ENCODE measurements at places on chromosomes 1 and 21.

DNA sequence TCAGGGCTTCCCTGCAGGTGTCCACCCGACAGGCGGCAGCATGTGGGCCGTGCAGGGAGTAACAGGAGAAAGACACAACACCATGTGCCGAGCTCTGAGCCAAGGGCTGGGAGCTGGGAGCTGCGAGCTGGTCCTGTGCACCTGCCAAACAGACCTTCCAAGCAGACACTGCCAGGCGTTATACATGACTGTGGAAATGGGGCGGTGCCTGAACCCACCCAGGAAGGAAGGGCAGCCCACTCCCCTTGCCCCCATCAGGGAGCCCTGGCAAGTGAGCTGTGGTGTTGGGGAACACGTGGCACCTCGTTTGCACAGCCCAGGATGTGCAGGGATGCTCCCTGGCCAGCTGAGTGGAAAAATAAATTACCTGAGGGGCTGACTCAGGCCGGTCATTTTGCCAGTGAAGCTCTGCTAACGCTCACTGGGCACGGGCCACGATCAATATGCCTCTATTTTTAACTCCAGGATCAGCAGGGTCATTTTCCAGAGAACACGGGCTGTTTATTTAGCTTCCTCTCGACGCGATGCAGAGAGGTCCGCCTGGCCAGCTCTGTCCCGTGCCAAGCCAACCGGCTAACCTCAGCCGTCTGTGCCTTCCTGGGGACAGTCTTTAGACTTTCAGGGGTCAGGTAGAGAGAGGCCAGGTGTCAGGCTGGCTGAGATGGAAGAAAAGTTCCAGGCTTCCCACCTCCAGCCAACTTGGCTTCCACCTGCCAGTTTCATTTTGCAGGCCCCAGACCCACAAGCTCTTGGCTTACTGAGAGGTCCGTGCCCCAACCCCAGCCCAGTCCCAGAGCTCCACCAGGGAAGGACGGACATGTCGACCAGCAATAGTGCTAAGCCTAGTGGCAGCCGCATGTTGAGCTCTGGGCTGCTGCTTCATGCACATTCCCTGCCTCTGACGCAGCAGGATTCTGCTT is 196.7 kb upstream of the VAMP3 start:
- peak; percentile 62 for DNase-seq

- peak; percentile 76 for DNase-seq
These were observed 49.0 kb downstream of the SIM2 start for GRCh38 chr21:36747815-36748383.

- DNase-seq: peak; percentile 69
These were observed 22.1 kb upstream of the TDRD10 start for GRCh38 chr1:154479764-154480421.

GRCh38 chr1:19388980-19389379 is 76.9 kb downstream of the SLC66A1 start:
- DNase-seq: no peak

DNA sequence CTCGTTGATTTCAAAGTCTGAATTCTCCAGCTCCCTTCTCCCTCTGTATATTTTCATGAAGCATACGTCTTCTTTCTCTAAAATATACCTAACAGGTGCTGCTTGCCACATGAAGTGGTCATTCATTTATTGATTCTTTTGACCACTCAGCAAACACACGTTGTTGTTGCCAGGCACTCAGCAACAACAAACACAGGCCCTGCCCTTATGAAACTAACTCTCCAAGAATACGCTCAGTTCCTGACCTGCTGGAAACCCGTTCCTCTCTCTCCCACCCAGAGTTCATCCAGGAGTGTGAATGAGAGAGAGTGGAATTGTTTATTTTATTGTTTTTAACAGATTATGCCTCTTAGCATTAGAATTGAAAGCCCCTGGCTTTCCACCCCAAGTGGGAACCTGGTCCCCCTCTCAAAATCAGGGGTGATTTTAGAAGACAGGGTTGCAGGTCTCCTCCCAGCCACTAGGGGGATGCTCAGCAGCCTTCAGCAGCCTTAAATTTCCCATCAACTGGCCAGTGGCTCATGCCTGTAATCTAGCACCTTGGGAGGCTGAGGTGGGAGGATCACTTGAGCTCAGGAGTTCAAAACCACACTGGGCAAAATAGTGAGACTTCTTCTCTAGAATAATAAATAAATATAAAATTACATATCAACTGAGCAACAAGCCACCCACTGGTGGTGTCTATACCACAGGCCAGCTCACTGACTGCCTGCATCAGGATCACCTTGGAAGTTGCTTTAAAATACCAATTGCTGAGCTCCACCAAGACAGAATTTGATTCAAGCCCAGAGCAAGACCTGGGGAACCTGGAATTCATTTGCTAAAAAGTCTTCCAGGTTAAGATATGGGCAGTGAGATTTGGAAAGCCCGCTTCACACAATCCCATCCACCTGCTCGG is 181.0 kb upstream of the KLHDC7A start:
- peak; percentile 71 for DNase-seq

- DNase-seq: no peak
These were observed 107.2 kb downstream of the PRDM2 start for GRCh38 chr1:13807209-13807608.

DNA sequence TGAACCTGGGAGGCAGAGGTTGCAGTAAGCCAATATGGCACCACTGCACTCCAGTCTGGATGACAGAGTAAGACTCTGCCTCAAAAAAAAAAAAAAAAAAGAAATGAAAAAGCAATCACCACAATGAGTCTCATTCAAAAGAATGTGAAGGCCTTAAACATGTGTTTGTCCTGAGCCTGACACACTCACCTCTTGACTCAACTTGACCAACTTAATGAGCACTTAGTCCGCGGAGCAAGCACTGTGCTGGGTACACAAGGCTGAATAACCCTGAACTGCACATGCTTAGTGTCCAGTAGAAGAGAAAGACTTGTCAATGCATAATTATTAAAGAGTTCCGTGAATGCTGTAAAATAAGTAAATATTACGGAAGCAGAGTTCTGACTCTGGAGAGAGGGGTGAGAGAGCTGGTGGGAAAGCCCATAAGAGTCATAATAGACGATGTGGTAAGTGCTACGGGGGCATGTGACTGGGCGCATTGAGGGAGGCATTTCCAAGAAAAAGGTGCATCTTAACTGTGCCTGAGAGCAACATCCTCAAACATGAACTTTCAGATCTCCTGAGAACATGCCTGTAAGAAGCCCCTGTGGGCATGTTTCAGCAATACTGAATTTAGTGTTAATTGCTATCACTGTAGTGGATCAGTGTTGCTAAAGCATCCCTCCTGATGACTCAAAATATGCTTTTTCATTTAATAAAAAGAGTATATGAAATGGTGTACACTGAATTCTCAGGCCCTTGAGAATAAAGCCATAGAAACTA is 27.2 kb downstream of the MCOLN2 start:
- no peak for DNase-seq

DNA sequence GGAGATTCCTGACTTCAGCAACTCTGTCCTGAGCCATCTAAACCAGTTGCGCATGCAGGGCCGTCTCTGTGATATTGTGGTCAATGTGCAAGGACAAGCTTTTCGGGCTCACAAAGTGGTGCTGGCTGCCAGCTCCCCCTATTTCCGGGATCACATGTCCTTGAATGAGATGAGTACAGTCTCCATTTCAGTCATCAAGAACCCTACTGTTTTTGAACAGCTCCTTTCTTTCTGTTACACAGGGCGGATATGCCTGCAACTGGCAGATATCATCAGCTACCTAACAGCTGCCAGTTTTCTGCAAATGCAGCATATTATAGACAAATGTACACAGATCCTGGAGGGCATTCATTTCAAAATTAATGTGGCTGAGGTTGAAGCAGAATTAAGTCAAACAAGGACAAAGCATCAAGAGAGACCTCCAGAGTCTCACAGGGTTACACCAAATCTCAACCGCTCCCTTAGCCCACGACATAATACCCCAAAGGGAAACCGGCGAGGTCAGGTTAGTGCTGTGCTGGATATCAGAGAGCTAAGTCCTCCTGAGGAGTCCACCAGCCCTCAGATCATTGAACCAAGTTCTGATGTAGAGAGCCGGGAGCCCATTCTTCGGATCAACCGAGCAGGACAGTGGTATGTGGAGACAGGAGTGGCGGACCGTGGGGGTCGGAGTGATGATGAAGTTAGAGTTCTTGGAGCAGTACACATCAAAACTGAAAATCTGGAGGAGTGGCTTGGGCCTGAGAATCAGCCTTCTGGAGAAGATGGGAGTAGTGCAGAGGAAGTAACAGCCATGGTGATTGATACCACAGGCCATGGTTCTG is 2.3 kb downstream of the ZBTB37 start:
- no peak for DNase-seq

GRCh38 chr1:226600254-226600653 is 51.7 kb downstream of the STUM start:
- DNase-seq: no peak

DNA sequence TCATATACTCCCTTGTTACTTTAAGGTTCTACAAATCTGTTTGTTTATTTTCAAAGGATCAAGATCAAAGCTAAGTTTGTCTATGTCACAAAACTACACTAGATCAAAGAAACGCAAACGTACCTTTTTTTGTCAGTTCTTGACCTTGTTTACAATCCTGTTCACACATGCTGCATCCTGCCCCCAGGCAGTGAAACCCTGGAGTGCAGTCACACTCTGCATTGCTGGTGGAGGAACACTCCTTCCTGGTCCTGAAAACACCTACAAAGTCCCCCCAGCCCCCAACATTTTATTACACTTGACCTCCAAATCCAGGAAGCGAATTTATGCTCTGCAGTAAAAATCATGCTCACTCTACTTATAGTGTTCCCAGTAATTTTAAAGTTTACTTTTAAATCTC is 2.6 kb downstream of the TNFRSF9 start:
- DNase-seq: no peak

- no peak for DNase-seq
These were observed 69.6 kb upstream of the KCNK1 start for GRCh38 chr1:233544304-233544703.

- no peak for DNase-seq
These were observed 256.7 kb downstream of the COL11A1 start for GRCh38 chr1:102851616-102852015.

DNA sequence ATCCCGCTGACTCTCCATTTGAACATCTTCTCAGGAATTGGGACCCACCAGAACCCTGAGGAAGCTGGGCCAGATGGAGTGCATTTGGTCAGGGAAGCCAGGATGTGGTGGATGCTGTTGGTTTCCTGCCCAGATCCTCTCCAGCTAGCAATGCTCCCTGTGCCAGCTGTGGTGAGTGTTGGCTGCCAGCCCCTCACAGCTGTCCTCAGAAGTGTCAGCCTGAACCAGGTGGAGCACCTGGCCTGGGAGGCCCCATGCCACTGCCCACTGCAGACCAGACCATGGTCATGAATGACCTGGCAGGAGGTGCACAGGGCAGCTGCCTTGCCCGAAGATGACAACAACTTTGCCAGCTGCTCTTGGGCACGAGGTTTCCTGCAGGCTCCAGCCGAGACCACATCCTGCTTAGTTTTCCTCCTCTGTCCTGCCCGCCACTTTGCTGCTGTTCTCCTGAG is 54.4 kb downstream of the PRSS38 start:
- DNase-seq: no peak

GRCh38 chr1:83500531-83500930 is 498.4 kb downstream of the TTLL7 start:
- no peak for DNase-seq

- no peak for DNase-seq
These were observed 36.7 kb upstream of the SH3D21 start for GRCh38 chr1:36269408-36269838.

- DNase-seq: no peak
These were observed 128.3 kb downstream of the LMX1A start for GRCh38 chr1:165228111-165228655.

- DNase-seq: no peak
These were observed 100.3 kb downstream of the KCNJ15 start for GRCh38 chr21:38356883-38357625.

- no peak for DNase-seq
These were observed 56.0 kb downstream of the ADARB1 start for GRCh38 chr21:45130324-45130774.

GRCh38 chr1:230175163-230175747 is 108.2 kb downstream of the GALNT2 start:
- DNase-seq: no peak

GRCh38 chr1:44045064-44045463 is 13.8 kb upstream of the SLC6A9 start:
- no peak for DNase-seq

- DNase-seq: no peak
These were observed 109.8 kb downstream of the HLCS start for GRCh38 chr21:36856643-36857042.

DNA sequence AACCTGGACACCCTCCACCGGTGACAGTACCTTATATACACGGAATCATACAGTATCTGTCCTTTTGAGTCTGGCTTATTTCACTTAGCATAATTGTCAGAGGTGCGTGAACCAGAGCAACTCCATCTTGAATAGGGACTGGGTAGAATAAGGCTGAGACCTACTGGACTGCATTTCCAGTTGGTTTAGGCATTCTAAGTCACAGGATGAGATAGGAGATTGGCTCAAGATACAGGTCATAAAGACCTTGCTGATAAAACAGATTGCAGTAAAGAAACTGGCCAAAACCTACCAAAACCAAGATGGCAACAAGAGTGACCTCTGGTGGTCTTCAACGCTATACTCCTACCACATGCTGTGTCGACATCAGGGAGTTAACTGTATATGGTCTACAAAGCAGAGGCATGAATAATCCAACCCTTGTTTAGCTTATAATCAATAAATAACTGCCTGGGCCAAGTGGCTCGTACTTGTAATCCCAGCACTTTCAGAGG is 1.4 kb upstream of the FDPS start:
- DNase-seq: peak; percentile 12

DNA sequence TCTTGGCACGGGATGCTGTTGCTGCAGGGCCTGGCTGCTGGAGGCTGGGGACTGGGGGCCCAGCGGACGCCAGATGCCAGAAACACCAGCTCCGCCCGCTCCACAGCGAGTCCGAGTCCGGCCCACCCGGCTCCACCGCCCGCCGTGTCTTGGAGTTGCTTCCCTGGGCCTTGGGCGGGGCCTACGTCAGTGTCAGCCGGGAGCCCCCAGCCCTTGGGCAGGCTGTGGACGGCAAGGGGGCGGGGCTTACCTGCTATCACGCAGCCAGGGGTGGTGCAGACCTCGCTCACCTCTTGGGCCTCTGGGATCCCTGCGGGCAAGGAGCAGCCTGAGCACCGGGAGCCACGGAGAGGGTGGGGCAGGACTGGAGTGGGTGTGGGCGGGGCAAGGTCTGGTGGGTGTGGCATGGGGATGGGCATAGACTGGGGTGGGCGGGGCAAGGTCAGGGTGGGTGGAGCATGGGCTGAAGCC is 21.8 kb downstream of the MMEL1 start:
- no peak for DNase-seq

DNA sequence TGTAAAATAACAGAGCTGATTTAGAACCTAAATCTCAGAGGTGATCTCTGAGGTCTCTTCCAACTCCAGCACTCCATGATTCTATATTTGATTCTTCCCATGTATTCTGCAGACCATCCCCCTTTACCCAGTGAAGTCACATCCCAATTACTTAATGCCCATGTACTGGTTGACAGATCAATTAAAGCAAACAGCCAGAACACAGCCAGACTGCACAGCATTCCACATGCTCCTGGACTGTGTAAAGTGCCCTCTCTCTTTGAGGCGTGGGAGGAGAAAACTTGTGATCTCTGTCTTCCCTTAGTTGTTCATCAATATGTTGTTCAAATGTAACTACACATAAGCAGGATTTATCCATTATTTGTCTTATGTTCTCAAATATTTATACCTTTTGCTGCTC is 18.1 kb downstream of the NOS1AP start:
- no peak for DNase-seq

Measured in NCI-H1092 (cell line).